Activated T-helper 1 cell treated with anti-CD3 and anti-CD28 coated beads, Interleukin-2, amount 50 U/mL, for 16 hours (primary cell): ENCODE measurements at places on chromosomes 3 and 15.
A peak's percentile ranks its signal among the peaks of the same experiment; 100 is the strongest.

DNA sequence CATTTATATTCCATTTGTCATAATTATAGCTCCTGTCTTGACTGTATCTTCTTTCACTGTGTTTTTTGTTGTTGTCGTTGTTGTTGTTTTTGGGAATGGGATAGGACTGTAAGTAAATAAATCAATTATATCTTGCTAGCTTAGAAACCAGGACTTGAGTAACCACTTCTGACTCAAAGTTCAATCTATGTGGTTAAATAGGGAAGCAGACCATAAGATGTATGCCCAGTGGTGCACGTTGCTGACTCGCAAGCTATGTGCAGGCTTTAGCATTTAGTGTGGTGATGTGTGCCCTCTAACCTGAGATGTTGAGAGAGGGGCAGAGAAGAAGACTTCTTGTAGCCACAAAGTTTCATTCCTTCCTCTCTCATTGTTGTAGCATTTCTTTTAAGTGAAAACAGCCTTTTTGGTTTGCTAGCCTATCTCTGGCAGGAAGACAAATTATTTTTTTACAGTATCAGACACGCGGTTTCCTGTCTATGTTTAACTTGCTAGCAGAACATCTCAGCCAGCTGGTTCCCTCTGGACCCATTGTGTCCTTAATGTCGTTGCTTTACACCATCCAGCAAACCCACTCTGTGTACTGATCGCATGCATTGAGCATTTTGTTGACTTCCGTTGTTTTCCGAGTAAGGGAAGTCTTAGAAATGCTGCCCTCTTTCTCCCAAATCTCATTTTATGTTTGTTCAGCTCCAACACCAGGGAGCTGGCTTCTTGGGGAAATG is 52.1 kb downstream of the TGFBR2 start:
- DNase-seq: no peak

GRCh38 chr3:6512172-6512800 is 348.6 kb upstream of the GRM7 start:
- no peak for DNase-seq

GRCh38 chr3:39065197-39065596 is 13.4 kb downstream of the WDR48 start:
- DNase-seq: no peak

- DNase-seq: peak; percentile 25
Observed at GRCh38 chr15:59299929-59300617, 72.6 kb downstream of the MYO1E start.

- DNase-seq: no peak
Observed at GRCh38 chr3:140113996-140114788, 179.2 kb downstream of the CLSTN2 start.

GRCh38 chr3:21390136-21390535 is 360.9 kb downstream of the ZNF385D start:
- no peak for DNase-seq

- no peak for DNase-seq
Observed at GRCh38 chr3:14377838-14378169, 24.6 kb upstream of the SLC6A6 start.

DNA sequence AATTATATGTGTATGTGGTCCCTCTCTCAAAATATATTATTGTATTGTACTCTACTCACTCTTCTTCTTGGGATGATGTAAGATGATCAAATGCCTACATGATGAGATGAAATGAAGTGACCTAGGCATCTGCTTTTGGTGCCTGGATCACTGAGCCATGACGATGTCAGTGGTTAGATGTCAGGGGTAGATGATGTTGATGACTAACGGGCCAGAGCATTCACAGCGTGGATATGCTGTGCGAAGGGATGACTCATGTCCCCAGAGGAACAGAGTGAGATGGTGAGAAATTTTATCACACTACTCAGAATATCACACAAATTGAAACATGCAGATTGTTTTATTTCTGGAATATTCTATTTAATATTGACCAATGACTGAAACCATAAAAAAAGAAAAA is 233.9 kb upstream of the CADM2 start:
- no peak for DNase-seq

GRCh38 chr15:37616215-37616614 is 318.2 kb upstream of the TMCO5A start:
- DNase-seq: no peak

DNA sequence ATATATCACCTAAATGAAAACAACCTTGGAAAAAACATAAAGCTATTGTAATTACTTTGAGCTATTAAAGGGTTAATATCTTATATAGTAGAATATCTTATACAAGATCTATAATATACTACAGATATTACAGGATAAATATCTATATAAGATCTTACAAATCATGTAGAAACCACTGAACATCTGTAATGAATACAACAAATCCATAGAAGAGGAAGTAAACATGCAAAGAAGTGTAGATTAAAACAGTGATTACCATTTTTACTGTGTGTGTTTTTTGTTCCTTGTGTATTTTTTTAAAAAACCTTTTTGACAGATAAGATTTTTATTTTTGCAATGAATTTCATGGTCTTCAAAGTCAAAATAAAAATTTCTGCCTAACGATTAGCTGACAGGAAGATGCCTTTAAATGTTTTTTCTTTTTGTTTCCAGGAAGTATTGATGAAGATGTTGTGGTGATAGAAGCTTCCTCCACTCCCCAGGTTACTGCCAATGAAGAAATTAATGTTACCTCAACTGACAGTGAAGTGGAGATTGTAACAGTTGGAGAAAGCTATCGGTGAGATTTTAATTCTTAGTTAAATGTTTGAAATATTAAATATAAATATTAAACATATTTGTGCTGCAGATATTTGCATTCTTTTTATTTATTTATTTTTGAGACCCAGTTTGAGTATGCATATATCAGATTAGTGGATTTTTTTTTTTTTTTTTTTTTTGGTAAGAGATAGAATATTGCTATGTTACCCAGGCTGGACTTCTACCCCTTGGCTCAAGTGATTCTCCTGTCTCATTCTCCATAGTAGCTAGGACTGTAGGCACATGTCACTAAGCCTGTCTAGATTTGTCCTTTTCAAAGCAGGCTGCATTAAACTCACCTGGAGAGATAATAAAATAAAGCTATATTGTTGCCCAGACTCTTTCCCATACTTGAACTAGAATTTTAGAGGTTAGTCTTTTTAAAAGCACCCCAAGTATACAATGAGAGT is 52.8 kb upstream of the CCNB2 start:
- DNase-seq: no peak

DNA sequence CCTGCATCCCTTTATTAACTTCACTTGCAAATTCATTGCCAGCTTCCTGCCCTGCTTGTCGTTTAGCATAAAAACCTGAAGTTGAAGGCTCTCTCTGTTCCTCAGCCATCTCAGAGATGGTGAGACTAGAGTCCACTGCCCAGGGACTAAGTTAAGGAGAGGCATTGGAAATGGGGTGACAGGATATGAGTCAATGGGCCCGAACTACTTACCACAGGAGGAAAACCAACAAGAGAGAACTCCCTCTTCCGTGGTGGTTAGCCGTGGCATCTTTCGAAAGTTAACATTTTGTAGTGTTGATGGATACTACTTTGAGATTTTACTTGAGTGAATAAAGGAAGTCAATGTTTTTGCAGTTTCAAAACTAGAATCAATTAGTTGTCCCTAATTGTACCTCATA is 65.3 kb downstream of the LRTM1 start:
- no peak for DNase-seq

- no peak for DNase-seq
Observed at GRCh38 chr15:83290236-83290635, 5.8 kb upstream of the BNC1 start.

GRCh38 chr3:44020143-44020542 is 221.5 kb upstream of the TOPAZ1 start:
- no peak for DNase-seq

DNA sequence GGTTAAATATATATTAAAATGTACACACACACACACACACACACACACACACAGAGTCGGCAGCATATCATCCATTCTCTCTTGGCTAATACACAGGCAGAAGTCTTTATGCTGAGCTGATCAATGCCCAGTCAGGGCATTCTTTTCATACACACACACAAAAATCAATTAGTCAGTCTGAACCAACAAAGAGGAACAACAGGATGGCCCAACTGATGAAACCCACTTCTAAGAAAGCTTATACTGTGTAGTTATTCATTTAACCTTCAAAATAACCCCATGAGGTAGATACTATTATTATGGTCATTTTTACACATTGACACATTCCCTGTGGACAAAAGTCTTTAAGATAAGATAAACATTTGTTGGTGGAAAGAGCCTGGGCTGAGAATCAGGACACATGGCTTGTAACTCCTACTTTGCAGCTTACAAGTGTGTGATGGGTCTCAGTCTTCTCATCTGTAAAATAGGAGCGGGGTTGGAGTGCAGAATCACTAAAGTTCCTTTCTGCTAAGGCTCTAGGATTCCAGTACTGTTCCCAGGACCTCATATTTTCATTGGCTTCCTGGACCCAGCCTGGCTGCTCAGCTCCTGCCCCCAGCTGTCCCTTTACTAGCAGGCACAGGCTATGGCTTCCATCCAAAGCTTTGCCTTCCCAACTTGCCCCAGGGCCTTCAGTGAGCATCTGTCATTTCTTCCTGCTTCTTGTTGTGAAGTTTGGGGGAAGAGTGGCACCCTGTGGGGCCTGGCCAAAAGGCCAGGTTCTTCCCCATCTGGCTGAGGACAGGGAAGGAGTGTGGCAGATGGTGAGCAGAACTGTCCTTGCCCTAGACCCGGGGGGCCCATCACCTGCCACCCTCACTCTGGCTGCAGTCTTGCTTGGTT is 27.2 kb upstream of the GLCE start:
- DNase-seq: no peak

- no peak for DNase-seq
Observed at GRCh38 chr15:40471808-40472150, 995 bp downstream of the CHST14 start.

DNA sequence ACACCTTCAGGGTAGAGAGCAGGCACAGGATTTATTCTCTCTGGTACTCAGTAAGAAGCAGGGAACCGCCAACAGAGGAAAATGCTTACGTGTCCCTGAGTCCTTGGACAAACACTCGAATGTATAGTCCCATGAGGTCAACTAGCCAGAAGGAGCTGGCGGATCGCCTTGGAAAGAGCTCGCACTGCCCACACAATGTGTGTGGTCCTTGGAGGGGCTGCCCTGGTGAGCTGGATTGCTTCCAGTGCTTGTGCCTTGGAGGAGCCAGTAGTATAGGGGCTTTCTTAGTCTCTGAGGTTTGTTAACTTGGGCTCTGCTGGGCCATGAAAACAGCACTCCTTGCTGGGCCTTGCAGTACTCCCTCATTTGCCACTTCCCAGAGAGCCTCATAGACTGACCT is 40.7 kb upstream of the VILL start:
- DNase-seq: no peak

- DNase-seq: no peak
Observed at GRCh38 chr3:60281970-60282369, 969.3 kb downstream of the FHIT start.

DNA sequence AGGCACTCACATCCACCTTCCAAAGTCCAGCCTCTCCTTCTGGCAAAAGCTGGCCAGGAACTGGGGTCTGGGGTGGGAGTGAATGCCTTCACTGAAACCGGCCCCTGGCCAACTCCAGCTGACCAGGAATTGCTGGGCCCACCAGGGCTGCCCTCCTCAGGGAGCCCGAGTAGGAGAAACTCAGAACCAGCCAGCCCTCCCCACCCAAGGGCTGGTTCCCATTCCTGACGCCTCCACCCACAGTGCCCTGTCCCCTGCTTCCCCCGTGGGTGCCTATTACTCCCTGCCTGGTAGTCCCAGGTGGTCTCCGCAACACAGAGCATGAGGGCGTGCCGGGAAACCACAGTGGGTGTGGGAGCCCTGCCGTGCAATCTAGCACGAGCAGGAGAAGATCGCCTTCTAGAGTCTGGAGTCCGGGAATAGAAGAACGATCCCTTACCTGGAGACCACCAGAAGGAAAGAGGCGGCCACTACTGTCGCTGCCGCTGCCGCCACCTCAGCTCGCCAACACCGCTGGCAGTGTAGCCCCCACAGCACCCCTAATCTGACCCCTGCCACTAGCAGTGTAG is 178.8 kb downstream of the POTEB3 start:
- DNase-seq: no peak

GRCh38 chr15:33150971-33151370 is 43.5 kb downstream of the FMN1 start:
- no peak for DNase-seq

DNA sequence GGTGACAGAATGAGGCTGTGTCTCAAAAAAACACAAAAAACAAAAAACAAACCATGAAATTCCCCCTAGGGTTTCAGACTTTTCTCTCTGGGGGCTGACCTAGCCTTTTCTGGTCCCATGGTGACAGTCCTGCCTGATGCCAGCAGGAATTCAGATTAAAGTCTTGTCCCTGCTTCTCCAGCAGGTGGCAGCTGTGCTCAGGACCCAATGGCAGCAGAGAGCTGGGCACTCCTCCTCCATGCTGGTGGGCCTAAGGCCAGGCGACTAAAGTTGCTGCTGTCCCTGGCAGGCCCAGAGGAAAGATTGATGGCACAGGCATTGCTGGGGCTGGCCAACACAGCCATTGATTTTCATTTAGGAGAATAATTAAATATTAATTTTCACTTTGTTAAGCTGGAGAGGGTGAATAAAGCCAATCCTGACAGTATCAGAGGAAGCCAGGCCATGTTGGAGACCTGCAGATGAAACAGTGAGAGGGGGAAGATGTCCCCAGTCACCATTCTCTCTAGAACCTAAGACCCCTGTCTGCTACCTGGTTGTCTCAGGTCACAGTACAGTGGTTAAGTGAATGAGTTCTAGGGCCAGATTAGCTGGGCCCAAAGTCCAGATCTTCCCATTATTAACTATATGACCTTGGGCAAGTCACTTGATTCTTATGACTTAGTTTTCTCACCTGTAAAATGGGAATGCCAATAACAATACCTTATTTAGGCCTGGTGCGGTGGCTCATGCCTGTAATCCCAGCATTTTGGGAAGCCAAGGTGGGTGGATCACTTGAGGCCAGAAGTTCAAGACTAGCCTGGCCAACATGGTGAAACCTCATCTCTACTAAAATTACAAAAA is 7.1 kb downstream of the CELF6 start:
- peak; percentile 26 for DNase-seq

DNA sequence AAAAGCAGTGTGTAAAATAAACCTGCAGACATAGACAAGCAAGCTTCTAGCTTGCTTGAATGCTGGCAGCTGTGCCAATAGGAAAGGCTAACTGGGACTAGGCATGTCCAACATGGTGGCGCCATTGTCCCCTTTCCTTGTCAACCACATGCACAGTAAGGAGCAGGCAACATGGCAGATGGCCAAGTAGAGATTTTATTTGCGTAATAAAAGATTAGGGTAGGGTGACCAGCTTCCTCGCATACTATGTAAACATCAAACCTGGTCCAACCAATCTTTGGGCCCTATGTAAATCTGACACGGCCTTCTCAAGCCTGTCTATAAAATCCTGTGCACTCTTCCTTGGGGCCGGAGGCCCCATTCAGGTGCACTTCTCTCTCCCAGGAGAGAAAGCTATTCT is 575.4 kb upstream of the GOLIM4 start:
- DNase-seq: no peak
